ENCODE measurements at places on chromosomes 3 and 15. TPM values are rescaled to one million over a fixed set of nuclear protein-coding genes. Genes with fewer than 3 reads are reported as not detected.

DNA sequence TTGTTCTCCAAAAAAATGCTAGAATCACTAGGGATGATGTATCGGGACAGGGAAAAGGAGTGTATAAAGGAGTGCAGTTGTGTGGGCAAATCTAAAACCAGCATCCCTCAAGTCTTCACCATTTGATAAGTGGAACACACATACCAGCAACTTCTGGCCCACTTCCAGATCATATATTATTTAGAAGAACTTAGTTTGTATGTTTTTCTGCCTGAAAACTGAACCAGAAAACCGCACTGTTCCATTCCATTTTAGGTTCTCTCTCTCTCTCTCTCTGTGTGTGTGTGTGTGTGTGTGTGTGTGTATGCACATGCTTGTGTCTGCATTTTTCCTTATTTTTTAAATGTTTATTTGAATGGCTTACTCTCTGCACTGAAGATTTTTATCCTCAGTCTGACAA is 93.5 kb downstream of the SERPINI1 start:
- DNase-seq = no peak

The SGO1 gene
- not detected for total RNA-seq

GRCh38 chr3:122930063-122930997 is 97.2 kb downstream of the SEMA5B start:
- DNase-seq = no peak

GRCh38 chr3:52811452-52812011 is 16.9 kb downstream of the ITIH3 start:
- no peak for DNase-seq

The HIGD2B gene
- total RNA-seq = 0.28 TPM

DNA sequence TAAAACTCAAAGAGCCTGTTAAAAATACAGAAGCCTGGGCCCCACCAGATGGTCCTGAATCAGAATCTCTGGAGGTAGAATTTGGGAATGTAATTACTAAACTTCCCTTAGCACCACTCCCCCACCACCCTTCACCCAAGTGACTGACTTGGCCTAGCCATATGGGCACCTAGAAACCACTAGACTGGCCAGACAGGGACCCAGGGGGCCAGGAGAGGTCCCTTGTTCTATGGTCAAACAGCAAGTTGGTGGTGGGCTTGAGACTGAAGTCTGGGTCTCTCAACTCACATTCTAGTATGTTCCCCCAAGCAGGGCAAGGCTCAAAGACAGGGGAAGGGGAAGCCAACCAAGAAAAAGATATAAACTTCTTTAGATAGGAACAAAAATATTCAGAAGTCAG is 301.5 kb upstream of the TLE3 start:
- no peak for DNase-seq

The REC114 gene
- total RNA-seq = not detected

DNA sequence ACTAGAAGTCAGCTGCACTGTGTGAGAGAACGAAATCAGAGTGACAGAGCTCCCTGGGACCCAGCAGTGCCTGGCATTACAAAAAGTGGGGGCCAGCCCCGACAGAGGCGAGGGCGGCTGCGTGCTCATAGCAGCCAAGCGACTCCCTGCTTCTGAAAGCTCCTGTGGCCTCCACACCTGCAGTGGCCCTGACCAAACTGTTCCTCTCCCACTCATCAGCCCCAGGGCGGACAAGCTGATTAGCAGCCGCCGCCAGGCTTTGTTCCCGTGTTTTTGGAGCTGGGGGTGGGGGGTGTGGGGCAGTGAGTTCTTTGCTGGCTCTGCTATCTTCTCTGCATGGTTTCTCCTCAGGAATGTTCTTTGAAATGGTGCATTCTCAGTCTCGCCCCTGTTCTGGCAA is 58.1 kb downstream of the DGKG start:
- no peak for DNase-seq

The HES1 gene
- 1.5 TPM for total RNA-seq

The HYAL1 gene
- total RNA-seq = not detected

- no peak for DNase-seq
Observed at GRCh38 chr3:186406669-186407635, 44.9 kb upstream of the DGKG start.

- DNase-seq = peak; percentile 13
Observed at GRCh38 chr3:16841904-16842271, 42.9 kb upstream of the PLCL2 start.

- DNase-seq = no peak
Observed at GRCh38 chr3:53633197-53633787, 138.9 kb downstream of the CACNA1D start.
